ENCODE measurements at places on chromosomes 6 and 20. TPM values are rescaled to one million over a fixed set of nuclear protein-coding genes. Genes with fewer than 3 reads are reported as not detected.

The NRM gene
- total RNA-seq: 0.86 TPM

The GSTA2 gene
- not detected for total RNA-seq

The C6orf15 gene
- not detected for total RNA-seq

The KPNA5 gene
- total RNA-seq: 19.4 TPM

The SRXN1 gene
- total RNA-seq: 20.2 TPM

The KCNK5 gene
- total RNA-seq: not detected

The MAN1A1 gene
- total RNA-seq: 93.8 TPM

The PI16 gene
- total RNA-seq: under 0.01 TPM

The RFX6 gene
- not detected for total RNA-seq

The NKX2-4 gene
- total RNA-seq: not detected

The KHDC1L gene
- not detected for total RNA-seq

The CCR6 gene
- not detected for total RNA-seq

The MAFB gene
- 4.7 TPM for total RNA-seq

The LRRN4 gene
- not detected for total RNA-seq

The MACROD2 gene
- 0.95 TPM for total RNA-seq

The PDE7B gene
- 4.5 TPM for total RNA-seq

The EYS gene
- not detected for total RNA-seq

The FAM209B gene
- total RNA-seq: not detected

The NKAPL gene
- 0.26 TPM for total RNA-seq

The VSX1 gene
- total RNA-seq: not detected

The ISM1 gene
- total RNA-seq: not detected

The COX4I2 gene
- not detected for total RNA-seq

The TSPO2 gene
- not detected for total RNA-seq

The SLC13A3 gene
- total RNA-seq: under 0.01 TPM

The SYNGAP1 gene
- total RNA-seq: 2.9 TPM

The RAB32 gene
- 90.7 TPM for total RNA-seq

The TTLL9 gene
- total RNA-seq: 0.22 TPM

The KIF25 gene
- total RNA-seq: not detected

The C4B gene
- total RNA-seq: 1.1 TPM

The C20orf96 gene
- total RNA-seq: 2.2 TPM

The IL17F gene
- total RNA-seq: not detected

The TGM3 gene
- total RNA-seq: not detected

The MICA gene
- 51.9 TPM for total RNA-seq

The SCUBE3 gene
- 1.0 TPM for total RNA-seq

The CD109 gene
- total RNA-seq: 3.8 TPM

The SAMD5 gene
- 0.43 TPM for total RNA-seq

The PMEPA1 gene
- 1.1 TPM for total RNA-seq

The TBXT gene
- total RNA-seq: not detected
